ENCODE measurements at places on chromosomes 2 and 18.

DNA sequence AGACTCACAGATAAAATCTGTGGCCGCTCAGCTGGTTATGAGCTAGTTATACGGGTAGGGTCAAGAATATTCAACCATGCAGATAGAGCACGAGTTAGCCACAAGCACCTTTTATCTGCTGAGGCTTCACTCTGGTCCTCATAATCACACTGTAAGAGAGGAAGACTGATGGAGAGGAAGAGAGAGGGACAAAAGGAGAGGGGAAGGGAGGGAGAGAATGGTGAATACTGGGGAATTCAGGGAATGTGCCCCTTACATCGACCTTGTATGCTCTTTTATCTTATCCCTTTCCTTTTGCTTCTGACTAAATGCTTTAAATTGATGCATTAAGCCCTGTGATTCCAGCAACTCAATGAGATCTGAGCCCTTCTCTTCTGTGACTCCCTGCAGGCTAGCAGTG, 333.1 kb downstream of the DSEL start:
- no peak for DNase-seq

DNA sequence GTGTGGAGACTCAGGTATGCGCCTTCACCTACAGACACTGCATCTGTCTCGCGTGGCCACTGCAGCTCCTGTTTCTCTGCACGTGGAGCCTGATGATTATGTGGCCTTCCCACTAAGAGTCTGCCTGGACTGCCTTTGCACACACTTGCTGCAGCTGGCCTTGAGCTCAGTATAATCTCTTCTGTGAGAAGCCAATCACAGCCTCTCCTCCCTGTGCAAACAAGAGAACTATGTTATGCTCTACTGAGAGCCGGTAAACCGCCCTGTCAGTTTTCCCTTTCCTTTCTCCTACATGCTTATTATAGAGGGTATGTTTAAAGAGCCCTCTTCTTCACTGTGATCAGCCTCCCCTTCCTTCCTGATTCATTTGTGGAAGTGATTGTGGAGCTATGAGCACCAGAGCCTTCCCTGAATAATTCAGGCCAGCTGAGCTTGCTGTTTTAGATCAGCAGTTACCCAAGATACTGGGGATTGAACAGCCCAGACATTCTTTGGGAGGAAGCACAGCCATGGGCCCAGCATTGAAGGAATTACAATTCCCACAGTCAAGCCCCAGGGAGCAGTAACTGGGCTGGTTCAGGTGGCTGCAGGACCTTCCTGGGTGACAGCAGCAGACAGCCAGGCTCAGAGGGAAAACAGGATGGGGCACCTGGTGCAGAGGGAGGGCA, 3.7 kb upstream of the TGFA start:
- no peak for DNase-seq

- no peak for DNase-seq
Observed at GRCh38 chr18:79736846-79737245, 57.2 kb downstream of the CTDP1 start.

- no peak for DNase-seq
Observed at GRCh38 chr2:239293775-239294430, 106.9 kb downstream of the HDAC4 start.

DNA sequence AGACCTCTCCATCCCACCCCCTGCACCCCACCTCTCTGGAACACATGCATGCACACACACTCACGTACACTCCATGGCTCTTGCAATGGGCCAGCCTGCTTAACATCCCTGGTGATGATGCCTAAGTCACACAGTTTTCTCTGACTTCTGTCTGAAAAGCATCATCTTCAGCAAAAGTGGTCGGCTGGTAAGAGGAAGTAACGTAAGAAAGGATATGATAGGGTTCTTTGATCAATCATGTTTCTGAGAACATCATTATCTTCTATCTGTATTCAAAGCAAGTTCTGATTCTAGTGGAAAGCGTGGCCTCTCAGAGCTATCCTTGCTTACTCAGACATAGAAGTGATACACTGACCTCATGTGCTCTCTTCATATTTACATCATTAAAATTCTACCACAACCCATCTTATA, 11.4 kb upstream of the NDUFV2 start:
- DNase-seq = no peak
